T-cell (primary cell): ENCODE measurements at places on chromosomes 1 and 21.

GRCh38 chr1:111204983-111205713 is 4.7 kb upstream of the DENND2D start:
- no peak for DNase-seq

GRCh38 chr1:43477716-43478115 is 24.0 kb upstream of the HYI start:
- DNase-seq: no peak

- no peak for DNase-seq
Measured at GRCh38 chr1:7384679-7385078, 386.4 kb upstream of the VAMP3 start.

DNA sequence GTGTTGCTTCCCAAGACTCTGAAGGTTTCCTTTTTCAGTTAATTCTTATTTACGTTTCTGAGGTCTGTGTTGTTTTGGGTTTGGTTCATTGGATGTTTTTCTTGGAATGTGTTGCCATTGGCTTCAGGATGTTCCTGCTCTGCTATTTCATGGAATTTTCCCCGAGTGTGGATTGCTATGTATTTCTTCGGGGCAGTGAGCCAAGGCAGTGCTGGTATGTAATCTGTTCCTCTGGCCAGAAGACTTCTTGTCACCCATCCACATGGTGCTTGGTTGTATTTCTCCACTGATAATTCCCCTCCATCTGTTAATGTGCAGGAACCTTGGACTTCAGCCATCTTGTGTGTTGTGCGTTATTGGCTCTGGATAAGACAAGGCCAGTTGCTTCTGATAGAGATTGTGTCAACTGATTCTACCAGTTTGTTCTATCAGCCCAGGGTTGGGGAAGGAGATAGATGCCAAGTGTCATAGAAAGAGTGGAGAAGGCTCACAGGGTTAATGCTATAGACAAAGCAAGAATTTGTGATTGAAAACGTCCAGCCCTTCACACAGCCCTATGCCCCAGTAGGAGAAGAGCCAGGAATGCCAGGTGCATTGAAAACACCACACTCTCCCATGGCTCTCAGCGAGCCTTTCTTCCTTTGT is 505.2 kb downstream of the PLPP3 start:
- DNase-seq: no peak

DNA sequence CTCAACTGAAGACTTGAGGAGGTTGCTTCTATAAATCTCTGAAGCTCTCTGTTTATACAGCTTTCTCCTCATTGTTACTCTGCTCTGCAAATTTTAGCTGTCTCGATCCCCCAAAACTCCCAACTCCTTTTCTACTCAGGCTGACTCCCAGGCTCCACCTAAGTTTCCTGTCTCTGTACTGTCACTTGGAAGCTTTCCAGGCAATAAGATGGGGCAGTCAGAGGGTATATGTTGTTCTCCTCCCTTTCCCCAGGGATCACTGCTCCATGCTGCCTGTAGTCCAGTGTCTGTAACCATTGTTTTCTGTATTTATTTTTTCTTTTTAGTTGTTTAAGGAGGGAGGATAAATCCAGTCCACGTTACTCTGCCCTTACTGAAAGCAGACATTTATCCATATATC is 13.4 kb downstream of the TSNAX start:
- DNase-seq: no peak

- DNase-seq: no peak
Measured at GRCh38 chr1:208279826-208280588, 35.8 kb upstream of the PLXNA2 start.

- DNase-seq: no peak
Measured at GRCh38 chr21:36661511-36662309, 37.2 kb upstream of the SIM2 start.

DNA sequence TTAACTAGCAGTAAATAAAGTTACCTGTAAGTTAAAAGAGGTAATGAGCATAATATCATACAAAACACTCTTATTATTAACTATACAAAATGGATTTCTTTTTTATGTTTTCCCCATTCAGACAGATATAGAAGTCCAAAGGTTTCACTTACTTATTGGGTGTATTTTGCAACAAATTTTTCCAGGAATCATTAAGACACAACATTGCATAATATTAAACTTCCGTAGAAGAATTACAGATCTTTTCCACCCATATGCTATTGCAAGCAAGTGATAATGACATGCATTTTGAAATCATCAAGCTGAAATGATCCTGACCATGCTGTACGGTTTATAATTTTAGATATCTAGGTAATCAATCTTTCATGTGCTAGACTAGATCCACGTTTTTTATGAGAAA is 957.0 kb downstream of the NCAM2 start:
- DNase-seq: no peak

GRCh38 chr1:224762046-224762445 is 145.9 kb downstream of the CNIH3 start:
- no peak for DNase-seq

DNA sequence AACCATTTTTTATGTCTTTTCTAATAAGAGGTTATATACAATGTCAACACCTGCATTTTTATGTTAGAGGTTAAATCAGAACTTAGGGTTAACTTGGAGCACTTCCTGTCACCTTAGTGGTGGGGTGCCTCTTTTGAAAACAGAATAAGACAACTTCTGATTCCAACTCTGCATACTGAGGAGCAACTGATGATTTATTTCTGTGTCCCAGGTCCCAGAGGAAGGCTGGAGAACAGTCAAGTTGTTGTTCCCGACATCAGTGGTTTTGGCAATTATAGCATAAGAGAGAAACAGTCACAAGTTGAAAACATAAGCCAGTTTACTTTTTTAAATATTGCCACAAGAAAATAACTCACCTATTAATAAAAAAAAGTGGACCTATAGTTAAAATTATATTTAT is 871.0 kb upstream of the ADAMTS5 start:
- no peak for DNase-seq

GRCh38 chr1:1752636-1753606 is 25.3 kb downstream of the NADK start:
- DNase-seq: no peak

DNA sequence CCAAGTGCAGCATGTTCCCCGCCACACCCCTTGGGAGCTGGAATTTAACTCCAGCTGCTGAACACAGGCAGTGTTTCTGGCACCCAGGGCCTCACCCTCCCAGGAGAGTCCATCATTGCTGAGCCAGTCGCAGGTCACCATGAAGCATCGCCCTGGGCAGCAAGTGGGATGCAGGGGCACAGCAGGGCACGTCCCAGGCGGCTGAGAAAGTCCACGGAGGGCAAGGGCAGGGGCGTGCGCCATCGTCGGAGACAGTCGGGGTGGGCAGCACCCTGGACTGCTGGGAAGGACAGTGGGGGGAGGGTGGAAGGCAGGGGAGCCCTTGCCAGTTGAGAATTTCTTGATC is 69.2 kb upstream of the PDE9A start:
- DNase-seq: no peak

GRCh38 chr1:13699510-13699909 is 478 bp upstream of the PRDM2 start:
- no peak for DNase-seq

GRCh38 chr1:218971156-218971555 is 202.5 kb upstream of the LYPLAL1 start:
- no peak for DNase-seq

DNA sequence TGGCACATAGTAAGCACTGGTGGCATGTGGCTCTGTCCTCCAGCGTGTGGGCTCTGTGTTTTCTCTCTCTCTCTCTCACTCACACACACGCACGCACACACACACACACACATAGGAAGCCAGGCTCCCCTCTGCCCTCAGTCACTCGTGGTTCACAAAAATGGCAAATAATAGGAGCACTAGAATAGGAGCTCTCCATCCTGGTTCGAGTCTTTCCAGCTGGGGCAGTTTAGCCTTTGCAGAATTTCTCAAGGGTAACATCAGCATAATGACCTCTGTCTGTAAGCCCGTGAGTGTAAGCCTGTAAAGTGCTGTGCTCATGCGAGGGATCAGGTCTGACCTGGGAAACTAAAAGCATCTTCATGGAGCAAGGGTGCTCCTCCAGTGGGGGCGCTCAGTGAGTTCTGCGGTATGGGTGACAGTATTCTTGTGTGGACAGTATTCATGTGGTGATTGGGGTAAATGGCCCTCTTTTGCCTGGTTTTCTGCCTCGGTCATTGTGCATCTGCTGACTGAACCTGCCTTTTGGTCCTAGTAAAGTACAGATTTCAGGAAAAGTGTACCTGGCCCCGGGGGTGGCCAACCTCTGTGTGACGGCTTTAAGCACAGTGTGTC is 842 bp upstream of the ZC3H12A start:
- peak; percentile 54 for DNase-seq

GRCh38 chr1:22347854-22348760 is 103.5 kb upstream of the ZBTB40 start:
- DNase-seq: no peak

- no peak for DNase-seq
Measured at GRCh38 chr1:169739980-169740379, 6.1 kb upstream of the SELE start.

GRCh38 chr1:201488830-201489589 is 17.9 kb downstream of the CSRP1 start:
- no peak for DNase-seq

GRCh38 chr21:44317241-44317782 is 17.5 kb downstream of the PFKL start:
- DNase-seq: no peak

- no peak for DNase-seq
Measured at GRCh38 chr1:91754348-91754747, 131.6 kb downstream of the TGFBR3 start.

DNA sequence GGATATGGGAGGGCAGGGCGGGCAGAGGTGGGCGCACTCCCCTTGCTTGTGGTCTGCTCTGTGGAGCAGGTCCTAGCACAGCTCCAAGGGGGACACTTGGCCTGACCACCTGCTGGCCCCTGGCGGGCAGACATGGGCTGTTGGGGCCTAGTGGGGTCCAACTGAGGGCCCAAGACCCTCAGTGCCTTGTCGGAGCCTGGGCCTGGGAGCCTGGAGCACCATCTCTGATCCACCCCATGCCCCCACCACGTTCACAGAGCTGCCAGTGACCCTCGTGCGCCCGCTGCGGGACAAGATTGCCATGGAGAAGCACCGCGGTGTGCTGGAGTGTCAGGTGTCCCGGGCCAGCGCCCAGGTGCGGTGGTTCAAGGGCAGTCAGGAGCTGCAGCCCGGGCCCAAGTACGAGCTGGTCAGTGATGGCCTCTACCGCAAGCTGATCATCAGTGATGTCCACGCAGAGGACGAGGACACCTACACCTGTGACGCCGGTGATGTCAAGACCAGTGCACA is 70.6 kb downstream of the OBSCN start:
- no peak for DNase-seq

DNA sequence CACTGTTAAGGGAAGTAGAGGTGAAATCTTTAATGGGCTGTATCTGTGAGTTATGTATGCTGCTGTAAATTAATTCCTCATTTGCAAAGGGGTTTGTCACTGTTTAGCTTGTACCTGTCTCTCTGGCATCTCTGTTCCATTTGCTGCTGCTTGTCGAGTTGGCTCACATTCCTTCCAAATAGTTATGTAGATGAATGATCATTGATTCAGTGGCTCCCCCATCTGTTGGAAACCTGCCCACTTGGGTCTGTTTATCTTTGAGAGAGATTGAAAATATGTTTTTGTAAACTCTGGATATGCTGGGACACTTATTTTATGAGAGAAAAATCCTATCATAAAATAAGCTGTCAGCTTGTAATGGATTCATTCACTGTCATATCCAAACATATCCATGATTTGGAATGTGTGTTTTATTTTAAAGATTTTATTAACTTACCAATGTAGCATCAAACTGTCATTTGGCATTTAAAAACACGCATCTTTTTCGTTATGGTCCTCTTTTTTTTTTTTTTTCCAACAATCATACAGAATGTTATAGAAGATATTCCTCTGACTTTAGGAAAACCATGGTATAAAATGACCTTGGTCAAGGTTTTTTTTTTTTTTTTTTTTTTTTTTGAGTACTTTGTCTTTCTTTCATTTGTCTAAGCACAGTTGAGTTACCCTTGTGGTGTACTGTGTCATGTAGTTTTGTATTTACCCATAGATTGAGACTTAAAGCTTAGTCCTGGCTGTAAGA is 3.5 kb downstream of the RYR2 start:
- no peak for DNase-seq

GRCh38 chr1:1063261-1063944 is 10.7 kb downstream of the RNF223 start:
- no peak for DNase-seq

- peak; percentile 59 for DNase-seq
Measured at GRCh38 chr1:63322944-63323864, 837 bp downstream of the FOXD3 start.

DNA sequence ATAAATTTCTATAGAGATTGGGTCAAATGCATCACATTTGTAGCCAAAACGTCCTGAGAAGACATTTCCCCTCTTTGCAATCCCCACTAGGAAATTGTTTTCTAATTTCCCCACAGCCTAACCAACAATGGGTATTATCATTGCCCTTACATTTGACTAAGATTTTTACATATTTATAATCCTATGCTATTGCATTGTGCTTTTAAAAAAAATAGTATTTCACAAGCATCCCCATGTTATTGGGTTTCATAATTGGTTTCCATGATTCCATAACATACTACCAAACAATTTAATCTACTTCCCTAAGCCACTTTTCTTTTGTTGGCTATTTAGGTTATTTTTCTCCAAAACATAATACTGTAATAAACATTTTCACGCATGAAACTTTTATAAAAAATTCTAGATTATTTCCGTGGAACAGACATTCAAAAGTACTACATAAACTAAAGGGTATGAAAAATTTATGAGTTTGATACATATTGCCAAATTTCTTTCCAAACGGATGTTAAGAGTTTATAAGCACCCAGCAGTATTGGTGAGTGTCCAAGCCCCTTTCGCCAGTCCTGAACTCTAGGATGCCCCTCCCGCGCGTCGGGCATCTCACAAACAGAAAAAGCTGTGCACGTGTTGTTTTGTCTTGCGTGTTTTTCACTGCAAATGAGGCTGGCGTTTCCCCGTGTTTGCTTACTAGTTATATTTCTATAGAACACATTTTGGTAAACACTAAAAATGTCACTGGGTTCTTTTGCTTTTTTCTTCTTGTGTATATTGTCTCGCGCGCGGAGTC is 2.0 kb upstream of the LHX4 start:
- no peak for DNase-seq

DNA sequence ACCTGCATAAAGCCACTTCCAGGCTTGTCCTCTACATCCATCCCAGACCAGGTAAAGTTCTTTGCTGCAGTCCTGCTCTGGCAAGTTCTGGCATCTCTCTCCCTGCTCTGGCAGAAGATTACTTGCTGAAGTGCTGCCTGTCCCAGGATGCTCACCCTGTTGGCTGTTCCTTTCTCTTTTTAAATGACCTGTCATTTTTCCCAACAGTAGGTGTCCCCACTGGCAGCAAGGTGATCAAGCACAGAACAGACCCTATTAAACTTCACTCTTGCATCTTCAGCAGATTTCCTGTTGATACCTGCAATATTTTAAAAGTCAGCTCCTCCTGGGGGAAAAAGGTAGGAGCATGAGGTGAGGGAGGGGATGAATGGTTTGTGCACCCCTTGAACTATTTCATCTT is 332.6 kb downstream of the PBX1 start:
- no peak for DNase-seq

DNA sequence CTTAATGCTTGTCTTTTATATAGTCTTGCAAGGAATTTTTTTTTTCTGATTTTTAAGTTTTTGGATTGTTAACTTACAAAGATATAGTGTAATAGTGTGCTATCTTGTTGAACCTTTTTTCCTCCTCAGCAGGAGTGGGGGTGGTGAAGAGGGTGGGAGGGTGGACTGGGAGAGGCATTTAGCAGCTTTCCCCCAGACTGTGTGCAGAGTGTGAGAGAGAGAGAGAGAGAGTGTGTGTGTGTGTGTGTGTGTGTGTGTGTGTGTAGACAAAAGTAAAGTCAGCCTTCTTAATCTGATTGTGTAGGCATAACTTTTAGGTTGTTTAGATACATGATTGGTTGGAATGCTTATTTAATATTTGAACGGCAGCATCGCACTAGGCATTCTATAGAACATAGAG is 4.9 kb downstream of the CAMTA1 start:
- DNase-seq: no peak

- DNase-seq: no peak
Measured at GRCh38 chr1:207883660-207884250, 27.2 kb downstream of the CD34 start.
